ENCODE measurements at places on chromosomes 12 and 14.
A peak's percentile ranks its signal among the peaks of the same experiment; 100 is the strongest.

- DNase-seq: no peak
Observed at GRCh38 chr14:43735932-43736331, 771.2 kb downstream of the FSCB start.

DNA sequence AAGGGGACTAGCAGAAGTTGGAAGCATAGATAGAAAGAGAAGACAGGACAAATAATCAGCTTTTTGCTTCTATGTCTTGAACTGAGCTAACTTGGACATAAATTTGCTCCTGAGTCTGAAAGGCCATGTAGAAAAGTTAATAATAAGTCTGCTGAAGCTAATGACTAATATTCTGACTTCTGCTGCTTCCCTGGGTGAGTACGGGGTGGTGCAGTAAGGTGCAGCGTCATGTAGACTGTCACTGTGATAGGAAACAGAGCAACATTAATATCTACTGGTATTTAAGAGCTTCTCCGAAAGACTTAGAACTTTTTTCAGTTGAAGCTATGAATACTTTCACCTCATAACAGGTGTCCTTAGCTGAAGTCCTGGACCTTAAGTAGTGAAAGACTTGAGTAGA, 34.1 kb upstream of the CPM start:
- no peak for DNase-seq

- DNase-seq: peak; percentile 6
Observed at GRCh38 chr14:36767603-36768281, 106.1 kb downstream of the PAX9 start.

- DNase-seq: no peak
Observed at GRCh38 chr12:104971306-104971705, 13.2 kb upstream of the SLC41A2 start.
